Right cardiac atrium (tissue), 5 donors: ENCODE measurements at places on chromosomes 5 and 9. TPM values are rescaled to one million over a fixed set of nuclear protein-coding genes. Genes with fewer than 3 reads are reported as not detected.
A peak's percentile ranks its signal among the peaks of the same experiment; 100 is the strongest.

The ZNF883 gene
- 8.3 TPM for polyA plus RNA-seq

The TMEM141 gene
- polyA plus RNA-seq = 158 TPM

The CDX1 gene
- 0.09 TPM for polyA plus RNA-seq

The PCDHB5 gene
- 1.3 TPM for polyA plus RNA-seq

The PCDHGB2 gene
- polyA plus RNA-seq = 1.9 TPM

GRCh38 chr5:41371738-41372137 is 138.7 kb downstream of the PLCXD3 start:
- no peak for DNase-seq

DNA sequence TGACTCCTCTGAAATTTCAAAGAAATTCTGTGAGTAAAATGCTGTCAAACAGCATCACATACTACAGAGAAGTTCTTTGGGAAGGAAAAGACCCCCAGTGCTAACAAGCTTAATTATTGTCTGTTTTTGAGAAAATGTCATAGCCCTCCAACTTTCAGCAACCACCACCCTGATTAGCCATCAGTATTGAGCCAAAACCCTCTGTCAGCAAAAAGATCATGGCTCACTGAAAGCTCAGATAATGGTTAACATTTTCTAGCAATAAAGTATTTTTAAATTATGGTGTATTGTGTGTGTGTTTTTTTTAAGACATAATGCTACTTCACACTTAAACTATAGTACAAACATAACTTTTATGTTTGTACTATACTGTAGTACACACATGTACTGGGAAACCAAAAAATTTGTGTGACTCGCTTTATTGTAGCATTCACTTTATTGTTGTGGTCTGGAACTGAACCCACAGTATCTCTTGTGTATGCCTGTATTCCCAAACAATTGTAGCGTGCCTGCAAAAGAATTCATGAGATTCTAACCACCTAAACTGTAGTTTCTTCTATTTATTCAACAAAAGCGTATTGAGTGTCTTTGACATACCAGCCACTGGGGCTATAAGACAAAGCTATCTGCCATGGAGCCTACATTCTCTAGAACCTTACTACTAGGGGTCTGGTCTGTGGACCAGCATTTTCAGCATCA is 31.6 kb downstream of the TLE4 start:
- DNase-seq = no peak

GRCh38 chr9:128361296-128361985 is 9.7 kb upstream of the URM1 start:
- no peak for DNase-seq

DNA sequence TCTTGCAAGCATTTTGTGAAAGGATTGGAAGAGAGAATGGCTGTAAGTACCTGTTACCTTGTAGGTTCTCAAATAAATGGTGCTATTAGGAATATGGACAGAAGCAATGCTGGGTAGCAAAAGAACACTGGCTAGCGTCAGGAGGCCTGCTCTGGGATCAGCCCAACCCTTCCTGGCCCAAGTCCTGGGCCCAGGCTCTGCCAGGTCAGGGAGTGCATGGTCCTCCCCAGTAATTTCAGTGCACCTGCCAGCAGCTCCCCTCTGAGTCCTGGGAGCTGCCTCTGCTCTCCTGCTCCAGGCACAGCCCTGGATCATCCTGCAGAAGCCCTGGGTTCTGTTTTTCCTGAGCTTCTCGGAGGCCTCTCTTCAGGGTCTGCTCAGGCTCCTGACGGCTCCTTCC is 89.5 kb upstream of the ARAP3 start:
- DNase-seq = no peak

DNA sequence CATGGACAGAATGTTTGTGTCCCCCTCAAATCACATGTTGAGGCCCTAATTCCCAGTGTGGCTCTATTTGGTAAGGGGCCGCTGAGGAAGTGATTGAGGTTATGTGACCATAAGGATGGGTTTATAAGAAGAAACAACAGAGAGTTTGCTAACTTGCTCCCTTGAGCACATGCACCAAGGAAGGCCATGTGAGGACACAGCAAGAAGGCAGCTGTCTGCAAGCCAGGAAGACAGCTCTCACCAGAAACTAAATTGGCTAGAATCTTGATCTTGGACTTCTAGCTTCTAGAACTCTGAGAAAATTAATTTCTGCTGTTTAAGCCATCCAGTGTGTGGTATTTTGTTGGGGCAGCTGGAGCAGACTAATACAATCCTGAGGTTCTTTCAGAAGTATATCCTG is 35.2 kb upstream of the CDC42SE2 start:
- no peak for DNase-seq

DNA sequence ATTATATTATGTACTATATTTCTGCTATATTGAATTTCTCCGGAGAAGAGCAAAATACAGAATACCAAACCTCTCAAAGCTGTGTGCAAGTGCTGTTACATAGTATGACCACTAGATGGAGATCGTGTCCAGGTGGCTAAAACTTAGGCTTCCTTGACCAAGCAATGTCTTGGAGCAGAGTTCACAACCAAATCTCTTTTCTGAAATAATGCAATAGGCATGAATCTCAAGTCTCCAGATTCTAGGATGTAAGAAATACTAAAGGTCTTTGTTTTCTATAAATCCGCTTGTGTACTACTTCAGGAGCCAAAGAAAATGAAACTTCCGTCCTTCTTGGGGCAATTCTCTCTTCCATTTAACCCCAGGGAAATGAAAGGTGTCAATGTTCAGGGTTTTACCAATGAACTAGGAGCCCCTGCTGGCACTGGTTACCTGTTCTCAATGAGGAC is 181.5 kb upstream of the RAI14 start:
- no peak for DNase-seq

DNA sequence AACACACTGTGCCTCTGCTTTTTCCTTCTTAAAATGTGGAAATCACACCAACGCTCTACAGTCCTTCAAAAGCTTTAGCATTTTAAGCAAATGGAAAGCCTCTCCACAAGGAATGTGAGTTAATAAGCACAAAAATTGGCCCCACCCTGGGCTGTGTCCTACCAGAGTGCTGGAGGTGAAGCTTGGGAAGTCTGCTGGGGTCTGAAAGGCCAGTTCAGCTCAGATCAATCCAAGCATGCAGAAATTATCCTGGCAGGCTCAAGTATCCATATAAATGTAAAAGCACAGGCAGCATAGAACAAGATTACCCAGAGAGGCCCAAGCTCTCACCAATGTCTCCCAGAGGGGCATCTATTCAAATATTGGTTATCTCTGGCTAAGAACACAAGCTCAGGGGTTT is 98.5 kb downstream of the ESM1 start:
- DNase-seq = no peak

DNA sequence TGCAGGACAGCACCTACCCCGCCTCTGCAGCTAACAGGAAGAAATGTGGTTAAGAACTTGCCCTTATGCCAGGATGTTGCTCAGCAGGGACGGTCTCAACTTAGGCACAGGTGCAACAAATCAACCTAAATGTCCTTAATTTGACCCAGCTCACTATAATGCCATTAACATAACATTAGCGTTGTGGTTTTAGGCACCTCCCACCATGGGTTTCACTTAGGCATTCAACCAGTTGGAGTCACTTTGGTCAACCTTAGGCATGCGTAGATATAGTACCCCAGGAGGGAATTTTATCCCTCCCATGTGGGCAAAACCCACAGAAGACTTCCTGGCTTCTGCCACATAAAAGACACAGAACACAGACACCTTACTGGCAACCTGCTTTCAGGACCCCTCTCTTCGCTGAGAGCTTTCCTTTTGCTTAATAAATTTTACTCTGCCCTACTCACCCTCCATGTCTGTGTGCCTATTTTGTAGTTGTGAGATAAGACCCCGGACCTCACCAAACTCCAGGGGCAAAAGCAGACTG is 8.7 kb upstream of the ERAP1 start:
- DNase-seq = no peak

DNA sequence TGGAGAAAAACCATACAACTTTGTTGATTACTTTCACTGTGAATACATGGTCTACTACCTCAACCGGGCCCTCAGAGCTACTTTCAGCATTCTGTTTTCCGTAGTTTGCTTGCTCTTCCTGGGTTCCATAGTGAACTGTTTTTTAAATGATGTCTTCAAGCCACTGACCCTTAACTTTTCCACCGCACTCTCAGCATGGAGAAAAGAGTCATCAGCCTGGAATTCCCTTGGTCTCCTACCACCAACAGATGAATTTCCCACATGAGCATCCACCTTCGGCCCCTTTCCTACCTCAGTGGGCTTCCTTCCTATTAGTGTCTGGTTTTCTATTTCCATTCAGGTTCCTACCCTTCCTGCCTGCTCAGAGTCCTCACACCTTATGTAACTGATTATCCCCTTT is 135.9 kb upstream of the ADAMTSL1 start:
- no peak for DNase-seq

DNA sequence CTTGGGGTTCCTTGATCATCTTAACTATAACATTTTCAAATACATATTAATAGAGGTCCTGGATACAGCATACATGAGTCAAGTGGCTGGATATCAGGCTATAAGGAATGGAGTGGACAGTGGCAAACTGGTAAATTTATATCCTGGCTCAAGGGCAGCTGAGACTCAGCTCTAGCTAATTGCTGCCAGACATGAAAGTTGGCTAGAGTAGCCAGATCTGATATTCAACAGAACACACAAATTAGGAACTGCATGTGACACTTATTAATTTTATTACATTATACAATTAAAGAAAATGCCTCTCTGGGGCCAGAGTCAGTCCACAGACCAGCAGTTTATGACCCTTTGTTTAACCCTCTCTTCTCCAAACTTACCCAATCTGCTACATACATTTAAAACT is 206.5 kb downstream of the KCTD16 start:
- DNase-seq = no peak

- DNase-seq = no peak
Measured at GRCh38 chr5:102537011-102537410, 38.2 kb upstream of the SLCO6A1 start.

- no peak for DNase-seq
Measured at GRCh38 chr9:93380410-93381060, 71.0 kb upstream of the FAM120A start.

- DNase-seq = peak; percentile 90
Measured at GRCh38 chr9:129482521-129483414, 138.1 kb downstream of the C9orf50 start.

DNA sequence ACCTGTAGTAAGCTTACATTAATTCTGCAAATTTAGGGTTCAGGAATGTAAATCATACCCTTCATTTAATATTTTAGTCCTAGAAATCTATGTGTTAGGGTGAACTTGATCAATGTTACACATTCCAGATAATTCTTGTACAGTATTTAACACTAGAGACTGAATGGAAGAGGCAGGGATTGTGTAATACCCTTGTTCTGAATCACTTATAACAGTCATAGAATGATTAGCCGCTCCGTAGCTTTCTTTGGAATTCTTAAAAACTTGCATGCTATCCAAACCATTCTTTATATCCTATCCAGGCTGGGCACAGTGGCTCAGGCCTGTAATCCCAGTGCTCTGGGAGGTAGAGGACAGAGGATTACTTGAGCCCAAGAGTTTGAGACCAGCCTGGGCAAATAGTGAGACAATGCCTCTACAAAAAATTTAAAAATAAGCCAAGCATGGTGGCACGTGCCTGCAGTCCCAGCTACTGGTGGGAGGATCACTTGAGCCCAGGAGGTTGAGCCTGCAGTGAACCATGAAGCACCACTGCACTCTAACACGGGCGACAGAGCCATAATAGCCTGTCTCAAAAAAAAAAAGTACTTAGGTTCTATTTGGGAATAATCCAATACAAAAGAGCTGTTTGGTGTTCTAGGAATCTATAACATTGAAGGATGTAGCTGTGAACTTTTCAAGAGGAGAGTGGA is 8.3 kb downstream of the ZNF483 start:
- no peak for DNase-seq

GRCh38 chr5:134813407-134813806 is 32.4 kb upstream of the C5orf24 start:
- no peak for DNase-seq

DNA sequence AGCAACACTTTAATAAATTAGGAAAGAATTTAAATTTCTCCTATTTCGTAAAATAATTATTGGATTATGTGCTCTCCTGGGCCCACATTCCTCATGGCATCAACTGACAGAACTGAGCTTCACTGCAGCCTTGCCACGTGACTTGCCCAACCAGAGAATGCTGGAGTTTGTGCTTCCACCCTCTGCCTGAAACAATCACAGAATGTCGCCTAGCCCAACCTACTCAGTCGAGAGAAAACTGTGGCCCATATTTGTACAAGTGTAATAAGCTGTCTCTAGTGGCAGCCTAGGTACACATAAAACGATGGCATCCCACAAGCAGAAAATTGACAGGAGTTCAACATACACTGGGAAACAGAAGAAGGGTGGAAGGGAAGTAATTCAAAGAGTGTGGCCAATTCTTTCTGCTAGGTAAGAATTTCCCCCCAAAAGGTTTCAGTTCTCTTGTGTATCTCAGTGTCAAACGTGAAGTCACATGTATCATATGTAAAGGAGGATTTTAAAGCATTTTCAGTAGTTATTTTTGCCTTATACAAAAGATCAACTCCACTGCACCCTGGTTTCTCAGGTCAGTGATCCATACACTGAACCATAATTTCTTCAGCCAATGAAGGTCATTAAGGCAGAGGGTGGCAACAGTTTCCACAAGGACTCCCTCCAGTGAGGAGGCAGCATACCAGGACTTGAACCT is 41.7 kb downstream of the ZNF608 start:
- DNase-seq = no peak

- no peak for DNase-seq
Measured at GRCh38 chr9:137679695-137680305, 61.0 kb downstream of the EHMT1 start.

DNA sequence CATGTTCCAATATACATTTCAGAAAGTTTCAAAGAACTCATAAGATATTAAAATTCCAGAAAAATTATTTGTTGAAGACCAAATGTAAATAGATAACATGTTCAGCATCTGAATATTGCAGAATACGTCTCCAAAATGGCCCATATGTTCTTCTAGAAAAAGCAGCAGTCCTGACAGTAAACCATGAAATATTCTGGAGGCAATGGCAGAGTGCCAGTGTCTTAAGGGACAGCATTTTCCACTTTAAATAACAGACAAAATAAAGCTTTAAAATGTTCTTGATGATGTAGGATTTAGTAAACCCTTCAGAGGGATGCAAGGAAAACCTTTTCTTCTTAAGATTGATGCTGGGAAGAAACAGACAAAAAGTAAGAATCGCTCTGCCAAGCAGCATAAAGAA is 721.0 kb downstream of the NR2F1-AS1 start:
- DNase-seq = no peak

GRCh38 chr5:116577064-116577788 is 2.6 kb upstream of the SEMA6A start:
- DNase-seq = no peak

DNA sequence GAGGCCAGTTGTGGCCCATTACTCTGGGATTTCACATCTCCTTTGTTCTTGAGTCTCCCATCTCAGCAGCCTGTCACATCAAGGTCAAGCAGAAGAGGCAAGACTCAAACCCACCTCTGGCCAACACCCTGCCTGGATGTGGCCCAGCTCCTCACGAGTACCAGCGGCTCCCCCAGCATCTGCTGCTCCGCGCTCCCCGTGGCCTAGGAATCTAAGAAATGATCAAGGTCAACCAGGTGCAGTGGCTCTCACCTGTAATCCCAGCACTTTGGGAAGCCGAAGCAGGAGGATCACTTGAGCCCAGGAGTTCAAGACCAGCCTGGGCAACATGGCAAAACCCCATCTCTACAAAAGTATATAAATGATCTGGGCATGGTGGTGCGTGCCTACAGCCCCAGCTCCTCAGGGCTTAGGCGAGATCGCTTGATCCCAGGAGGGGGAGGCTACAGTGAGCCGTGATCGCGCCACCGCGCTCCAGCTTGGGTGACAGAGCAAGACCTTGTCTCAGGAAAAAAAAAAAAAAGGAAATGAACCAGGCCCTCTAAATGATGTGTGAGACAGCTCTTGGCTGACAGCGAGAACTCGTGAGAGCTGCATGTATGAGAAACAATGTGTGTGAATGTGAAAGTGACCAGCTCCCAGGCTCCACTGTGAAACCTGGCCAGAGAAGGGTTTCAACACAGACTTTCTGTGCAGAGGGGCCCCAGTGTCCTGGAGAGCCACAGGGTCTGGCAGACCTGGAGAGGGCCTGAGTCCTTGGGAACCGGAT is 61.6 kb upstream of the ANGPTL2 start:
- DNase-seq = peak; percentile 86
